ENCODE measurements at places on chromosomes 6 and 20.

GRCh38 chr6:94683409-94683808, 893.9 kb upstream of the MANEA start:
- no peak for DNase-seq

DNA sequence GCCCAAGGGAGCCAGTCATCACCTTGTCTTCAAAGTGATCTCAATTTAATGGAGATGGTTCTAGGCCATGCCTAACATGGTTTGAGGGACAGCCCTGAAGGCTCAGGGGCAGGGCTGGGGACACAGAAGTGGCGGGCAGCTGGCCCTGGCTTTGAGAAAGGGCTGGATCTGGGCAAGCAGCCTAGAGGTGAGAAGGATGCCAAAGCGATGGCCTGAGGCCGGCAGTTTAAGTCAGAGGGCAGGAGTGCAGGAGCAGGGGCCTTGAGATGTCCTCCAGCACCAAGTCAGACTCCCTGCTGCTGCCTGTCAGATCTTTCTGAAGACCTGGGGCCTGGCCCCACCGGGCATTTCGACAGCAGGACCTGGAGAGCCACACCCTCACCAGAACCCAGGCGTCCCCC, 28.4 kb upstream of the APMAP start:
- no peak for DNase-seq

GRCh38 chr20:20100881-20101280, 48.5 kb downstream of the CFAP61 start:
- no peak for DNase-seq

GRCh38 chr6:53795340-53795701, 516 bp downstream of the LRRC1 start:
- no peak for DNase-seq

- DNase-seq = no peak
Measured at GRCh38 chr6:8113131-8113654, 10.8 kb upstream of the EEF1E1 start.

DNA sequence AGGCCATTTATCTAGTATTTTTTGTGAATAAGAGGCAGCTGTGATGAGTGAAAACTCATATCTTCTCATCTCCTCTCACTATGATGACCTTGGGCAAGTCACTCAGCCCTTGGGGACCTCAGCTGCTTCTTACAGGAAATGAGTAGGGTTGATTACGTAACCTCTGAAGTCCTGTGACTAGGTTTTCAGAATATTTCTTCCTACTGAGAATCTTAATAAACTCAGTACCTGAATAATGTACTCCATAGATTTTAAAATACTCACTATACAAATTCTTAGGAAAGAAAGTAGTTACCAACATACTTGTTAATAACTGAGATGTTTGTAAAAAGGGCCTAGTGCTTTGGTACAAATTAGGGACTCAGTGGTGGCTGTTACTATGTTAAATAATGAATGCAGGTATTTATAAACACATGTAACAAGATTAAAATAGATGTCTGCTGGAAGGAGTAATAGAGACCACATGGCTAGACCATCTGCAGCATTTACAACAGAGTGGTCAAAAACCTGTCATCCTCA, 60.9 kb downstream of the RPRD1B start:
- DNase-seq = peak; percentile 17

- peak; percentile 47 for DNase-seq
Measured at GRCh38 chr6:30842754-30843610, 41.3 kb upstream of the DDR1 start.

DNA sequence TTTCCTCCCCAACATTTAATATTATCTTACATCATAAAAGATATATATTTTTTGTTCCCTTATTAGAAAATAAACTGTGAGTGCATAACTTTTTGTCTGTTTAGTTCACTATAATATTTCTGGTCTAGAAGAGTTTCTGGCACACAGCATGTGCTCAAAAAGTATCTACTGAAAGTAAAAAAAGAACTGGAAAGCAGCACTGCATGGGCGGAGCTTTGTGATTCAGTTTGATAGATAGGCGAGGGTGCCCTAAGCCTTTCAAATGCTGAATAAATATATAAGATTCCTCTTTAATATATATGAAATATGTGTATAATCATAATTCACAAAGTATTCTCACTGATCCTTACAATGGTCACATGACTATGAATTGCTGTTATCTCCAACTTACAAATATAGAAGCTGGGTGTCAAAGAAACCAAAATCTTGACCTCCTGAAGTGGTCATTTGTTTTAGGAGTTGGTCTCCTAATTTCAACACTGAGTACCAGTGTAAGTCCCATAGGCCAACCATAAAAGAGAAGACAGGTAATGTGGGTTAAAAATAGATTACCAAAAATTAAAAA, 50.8 kb downstream of the OR2B2 start:
- no peak for DNase-seq

DNA sequence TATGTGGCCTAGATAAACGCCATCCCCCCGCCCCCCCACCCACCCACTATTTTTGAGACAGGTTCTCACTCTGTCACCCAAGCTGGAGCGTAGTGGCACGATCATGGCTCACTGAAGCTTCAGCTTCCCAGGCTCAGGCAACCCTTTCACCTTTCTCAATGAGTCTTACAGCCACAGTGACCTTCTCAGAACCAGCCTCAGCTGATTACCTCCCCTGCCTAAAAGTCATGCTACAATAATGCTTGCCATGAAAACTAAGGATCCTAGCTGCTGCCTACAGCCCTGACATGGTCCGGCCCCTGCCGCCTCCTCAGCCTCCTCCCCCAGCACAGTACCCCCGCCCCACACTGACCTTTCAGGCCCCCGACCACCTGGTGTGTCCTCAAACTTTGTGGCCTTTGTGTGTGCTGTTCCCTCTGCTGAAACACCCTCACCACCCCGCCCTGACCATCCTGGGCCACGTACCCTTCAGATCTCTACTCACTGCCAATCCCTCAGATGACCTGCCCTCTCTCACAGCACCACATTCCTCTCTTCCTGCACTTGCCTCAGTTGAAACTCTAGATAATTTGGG, 31.3 kb downstream of the PNPLA1 start:
- DNase-seq = no peak

DNA sequence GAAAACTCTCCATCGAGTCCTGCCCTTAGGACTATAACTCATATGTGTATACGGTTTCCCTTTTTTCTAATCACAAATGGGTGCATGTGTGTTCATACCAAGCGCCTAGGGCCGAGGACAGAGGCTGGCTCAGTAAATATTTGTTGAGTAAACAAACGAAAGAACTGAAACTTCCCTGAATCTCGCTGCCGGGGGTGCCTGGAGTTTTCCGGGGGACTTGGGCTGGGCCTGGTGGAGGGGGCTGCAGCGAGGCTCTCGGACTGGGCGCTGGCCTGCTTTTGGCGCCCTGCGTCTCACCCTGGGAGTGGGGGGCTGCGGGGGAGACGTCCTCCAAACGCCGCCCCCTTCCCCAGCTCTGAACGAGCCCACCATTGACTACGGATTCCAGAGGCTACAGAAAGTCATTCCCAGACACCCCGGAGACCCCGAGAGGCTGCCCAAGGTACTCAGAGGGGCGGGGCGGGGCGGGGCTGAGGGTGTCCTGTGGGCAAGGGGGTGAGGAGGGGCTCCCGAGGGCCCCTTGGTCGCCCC, 49.0 kb downstream of the CPXM1 start:
- DNase-seq = no peak

GRCh38 chr6:142014515-142014914, 118.2 kb upstream of the GJE1 start:
- DNase-seq = peak; percentile 21

GRCh38 chr6:127877231-127877630, 23.6 kb downstream of the THEMIS start:
- no peak for DNase-seq

DNA sequence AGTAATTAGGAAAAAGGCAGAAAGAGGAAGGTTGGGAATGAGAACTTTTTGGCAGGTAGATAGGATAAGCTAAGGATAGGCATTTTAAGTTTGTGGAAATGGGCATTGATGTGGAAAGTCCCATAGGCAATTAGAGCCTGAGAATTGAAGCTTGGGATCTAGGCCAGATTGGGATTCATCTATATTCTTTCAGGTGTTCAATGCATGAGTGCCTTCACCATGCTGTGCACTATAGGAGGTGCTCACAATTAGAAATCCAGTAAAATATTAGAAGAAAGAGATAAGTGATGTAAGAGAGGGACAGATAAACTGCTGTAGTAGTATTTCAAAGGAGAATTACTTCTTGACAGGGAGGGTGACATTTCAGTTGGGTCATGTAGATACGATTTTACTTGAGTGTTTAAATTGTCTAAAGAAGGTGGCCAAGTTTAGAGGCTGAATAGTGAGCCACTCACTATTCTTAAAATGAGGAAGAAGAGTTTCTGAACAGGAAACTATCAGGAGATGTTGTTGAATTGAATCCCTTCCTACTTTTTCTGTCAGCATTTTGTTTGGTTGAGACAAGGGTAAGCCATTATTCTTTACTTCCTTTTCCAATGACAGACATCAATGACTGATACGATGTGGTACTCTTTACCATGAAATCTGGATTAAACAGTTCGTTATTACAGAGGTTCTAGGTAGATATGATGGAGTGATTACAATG, 31.0 kb upstream of the CTAGE9 start:
- no peak for DNase-seq

GRCh38 chr6:100801036-100801435, 80.1 kb downstream of the ASCC3 start:
- no peak for DNase-seq

DNA sequence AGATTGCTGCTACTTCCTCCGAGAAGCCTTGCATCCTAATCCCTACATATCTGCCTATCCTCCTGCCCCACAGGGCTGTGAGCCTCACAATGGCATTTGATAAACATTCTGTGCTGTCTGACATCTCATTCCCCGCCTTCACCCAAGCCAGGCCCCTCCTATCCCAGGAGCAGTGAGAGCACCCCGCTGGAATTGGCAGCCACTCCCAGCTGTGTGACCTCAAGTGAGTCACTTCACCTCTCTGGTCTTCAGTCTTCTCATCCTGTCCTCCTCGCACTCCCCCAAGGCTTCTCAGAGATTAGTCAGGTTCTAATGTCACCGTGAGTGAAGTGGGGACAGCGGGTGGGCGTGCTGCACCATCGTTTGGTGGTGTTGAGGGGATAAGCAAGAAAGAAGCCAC, 81.7 kb downstream of the CDH22 start:
- DNase-seq = no peak

DNA sequence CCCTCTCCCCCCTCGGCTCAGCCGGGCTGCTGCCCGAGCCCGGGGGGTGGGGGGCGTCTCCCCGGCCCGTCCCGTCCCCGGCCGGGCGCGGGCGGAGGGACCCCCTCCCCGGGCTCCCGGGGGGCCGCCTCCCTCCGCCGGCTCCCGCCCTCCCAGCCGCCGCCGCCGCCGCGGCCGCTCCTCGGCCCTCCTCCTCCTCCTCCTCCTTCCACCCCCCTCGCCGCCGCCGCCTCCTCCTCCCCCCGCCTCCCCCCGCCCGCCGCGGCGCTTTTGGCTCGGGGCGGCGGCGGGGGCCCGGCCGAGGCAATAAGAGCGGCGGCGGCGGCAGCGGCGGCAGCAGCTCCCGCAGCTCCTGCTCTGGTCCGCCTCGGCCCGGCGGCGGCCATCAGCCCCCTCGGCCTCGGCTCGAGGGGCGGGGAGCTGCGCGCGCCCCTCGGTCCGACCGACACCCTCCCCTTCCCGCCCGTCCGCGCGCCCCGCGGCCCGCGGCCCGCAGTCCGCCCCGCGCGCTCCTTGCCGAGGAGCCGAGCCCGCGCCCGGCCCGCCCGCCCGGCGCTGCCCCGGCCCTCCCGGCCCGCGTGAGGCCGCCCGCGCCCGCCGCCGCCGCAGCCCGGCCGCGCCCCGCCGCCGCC, 38.7 kb downstream of the GNAS start:
- DNase-seq = no peak

- DNase-seq = no peak
Measured at GRCh38 chr6:165574220-165575157, 88.6 kb downstream of the PDE10A start.

DNA sequence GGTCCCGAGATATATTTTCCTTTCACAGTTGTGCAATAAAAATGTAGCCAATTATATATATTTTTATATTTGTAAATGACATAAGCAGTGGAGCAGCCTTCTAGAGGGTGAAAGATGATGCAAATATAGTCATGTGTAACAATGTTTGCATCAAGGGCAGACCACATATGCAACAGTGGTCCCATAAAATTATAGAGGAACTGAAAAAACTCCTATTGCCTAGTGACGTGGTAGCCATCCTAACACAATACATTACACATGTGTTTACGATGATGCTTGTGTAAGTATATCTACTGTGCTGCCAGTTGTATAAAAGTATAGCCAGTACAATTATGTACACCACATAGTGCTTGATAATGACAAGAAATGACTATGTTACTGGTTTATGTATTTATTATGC, 162.8 kb downstream of the ZFAND3 start:
- DNase-seq = no peak

GRCh38 chr6:134079406-134079921, 27.0 kb upstream of the SLC2A12 start:
- no peak for DNase-seq

GRCh38 chr6:97176468-97176867, 106.5 kb downstream of the MMS22L start:
- DNase-seq = no peak

DNA sequence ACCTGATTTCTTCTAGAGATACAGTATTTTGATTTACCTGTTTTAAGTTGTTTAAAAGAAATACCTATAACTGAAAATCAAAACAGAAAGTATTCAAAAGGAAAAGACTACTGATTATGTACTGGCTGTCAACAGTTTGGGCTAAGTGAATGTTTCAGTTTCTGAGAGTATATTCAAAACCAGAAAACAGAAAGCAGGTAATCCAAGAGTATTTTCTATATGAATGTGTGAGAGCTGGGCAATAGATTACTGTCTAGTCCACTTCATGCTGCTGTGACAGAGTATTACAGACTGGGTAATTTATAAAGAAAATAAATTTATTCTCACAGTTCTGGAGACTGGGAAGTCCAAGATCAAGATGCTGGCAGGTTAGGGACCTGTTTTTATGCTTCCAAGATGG, 261.0 kb downstream of the ARHGAP18 start:
- no peak for DNase-seq

GRCh38 chr6:55916188-55916587, 40.8 kb upstream of the BMP5 start:
- no peak for DNase-seq

DNA sequence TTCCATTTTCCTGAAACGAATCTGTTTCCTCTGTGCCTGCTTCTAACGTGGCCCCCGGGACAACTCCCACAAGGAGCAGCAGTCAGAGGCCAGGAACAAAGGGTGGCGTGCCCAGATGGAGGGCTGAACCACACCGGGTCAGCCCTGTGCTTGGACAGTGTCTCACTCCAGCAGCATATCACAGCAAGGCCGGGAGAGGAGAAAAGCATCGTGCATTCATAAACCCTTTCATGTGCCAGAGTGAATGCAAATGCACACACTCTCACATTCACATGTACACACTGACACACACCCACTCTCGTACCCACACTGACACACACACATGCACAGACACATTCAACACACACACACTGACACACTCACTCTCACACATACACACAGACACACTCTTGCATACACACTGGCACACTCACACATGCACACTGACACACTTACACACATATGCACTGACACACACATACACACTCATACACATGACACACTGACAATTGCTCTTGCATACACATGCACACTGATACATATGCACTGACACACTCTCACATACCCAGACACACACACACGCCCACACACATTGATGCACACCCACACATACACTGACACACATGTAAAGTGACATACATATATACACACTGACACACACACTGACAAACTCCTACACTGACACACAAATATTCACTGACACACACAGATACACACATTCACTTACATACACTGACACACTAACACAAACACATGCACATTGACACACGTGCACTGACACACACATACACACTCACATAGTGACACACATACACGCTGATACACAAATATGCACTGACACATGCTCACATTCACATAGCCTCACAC, 237.0 kb downstream of the LRFN2 start:
- DNase-seq = no peak

GRCh38 chr6:84172574-84172973, 54.9 kb downstream of the CEP162 start:
- no peak for DNase-seq

Data from eye (tissue), 1 donor.